ENCODE measurements at places on chromosomes 5 and 9.

- DNase-seq: no peak
Measured at GRCh38 chr5:33240558-33240957, 200.2 kb upstream of the TARS1 start.

DNA sequence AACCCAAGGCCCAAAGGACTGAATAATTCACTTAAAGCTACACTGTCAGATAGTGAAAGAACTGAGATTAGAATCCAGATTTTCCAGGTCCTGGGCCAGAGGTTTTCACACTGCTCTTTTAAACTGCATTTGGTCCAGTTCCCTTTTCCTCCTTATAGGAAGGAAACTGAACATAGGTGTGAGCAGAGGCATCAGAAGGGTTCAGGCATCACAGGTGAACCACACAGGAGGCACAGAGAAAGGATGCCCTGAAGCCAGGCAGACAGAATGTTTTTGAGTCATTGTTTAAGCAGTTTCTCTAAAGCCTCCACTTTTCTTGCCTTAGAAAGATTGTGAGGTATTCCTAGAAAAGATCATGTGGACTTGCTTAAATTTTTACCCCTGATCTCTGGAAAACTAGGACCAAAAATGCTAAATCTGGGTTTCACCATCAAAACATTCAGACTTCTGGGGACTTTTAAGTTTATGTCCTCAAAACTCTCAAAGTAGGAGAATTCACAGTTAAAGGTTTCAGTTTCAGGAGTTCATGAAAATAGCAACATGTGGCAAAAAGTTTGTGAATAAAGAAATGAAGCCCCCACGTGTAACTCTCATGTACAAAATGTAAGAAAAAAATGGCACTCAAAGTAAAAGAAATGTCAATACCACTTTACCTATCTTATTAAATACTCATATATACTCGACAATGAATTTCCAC, 386.1 kb downstream of the NTRK2 start:
- no peak for DNase-seq

DNA sequence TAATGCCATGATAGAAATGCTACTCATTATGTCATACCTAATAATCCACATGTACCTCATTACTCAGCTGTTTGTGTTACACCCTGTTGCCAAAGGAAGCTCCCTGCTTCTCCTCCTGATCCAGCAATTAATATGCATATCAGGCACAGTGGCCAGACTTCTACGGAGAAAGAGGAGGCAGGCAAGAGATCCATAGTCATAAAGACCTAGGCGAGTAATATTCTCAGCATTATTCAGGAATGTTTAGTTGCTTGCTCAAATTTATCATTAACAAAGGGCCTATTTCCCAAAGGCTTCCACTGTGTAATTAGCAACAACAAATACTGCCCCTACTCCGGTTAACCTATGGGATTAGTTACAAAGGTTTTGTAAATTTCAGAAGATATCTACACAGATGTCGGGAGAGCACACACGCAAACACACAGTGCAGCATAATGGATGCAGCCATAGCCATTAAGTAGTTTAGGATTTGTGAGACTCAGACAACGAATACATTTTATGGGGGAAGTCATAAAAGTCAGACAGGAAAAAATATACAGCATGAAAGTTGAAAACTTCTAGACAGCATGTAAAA, 192.6 kb downstream of the EFNA5 start:
- no peak for DNase-seq

DNA sequence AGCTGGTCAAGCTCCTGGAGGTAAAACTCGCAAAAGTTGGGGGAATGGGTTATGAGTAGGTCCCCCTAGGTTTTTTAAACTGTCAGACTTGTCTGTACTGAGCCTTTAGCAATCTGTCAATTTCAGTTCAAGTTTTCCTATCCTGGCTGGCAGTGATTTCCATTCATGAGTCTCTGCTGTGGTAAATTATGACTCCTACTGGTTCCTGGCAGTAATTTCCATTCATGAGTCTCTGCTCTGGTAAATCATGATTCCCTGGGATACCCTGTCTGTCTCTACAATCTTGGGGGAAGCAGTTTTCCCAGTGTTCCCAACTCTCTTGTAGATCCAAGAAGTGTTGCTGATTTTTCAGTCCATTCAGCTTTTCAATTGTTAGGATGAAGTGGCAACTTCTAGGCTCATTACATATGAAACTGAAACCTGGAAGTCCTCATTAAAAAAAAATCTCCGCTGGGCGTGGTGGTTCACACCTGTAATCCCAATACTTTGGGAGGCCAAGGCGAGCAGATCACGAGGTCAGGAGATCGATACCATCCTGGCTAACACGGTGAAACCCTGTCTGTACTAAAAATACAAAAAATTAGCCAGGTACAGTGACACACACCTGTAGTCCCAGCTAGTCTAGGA, 91.3 kb upstream of the GPBP1 start:
- no peak for DNase-seq

DNA sequence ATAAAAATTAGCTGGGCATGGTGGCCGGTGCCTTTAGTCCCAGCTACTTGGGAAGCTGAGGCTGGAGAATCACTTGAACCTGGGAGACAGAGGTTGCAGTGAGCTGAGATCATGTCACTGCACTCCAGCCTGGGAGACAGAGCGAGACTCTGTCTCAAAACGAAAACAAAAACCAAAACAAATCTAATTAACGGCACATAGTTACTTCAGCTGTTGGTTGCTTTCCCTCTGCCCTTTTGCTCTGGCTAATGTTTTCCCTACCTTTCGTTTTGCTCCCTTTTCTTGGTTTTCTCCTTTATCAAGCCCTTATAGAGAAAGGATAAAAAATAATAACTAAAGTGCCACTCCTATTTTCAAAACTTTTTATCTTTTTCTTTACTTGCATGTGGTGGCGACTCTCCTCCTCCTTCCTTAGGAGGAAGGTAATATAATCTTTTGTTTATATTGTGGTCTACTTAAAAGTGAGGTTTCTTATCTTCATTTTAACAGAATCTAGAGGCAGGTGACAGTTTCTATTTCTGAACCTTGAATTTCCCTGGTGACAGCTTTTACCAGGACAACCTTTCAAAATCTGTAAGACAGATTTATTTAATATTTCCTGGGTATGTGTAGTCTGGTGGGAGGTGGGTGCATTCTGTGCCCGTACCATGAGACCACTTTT, 125.4 kb downstream of the ARHGEF28 start:
- DNase-seq: no peak

- no peak for DNase-seq
Measured at GRCh38 chr5:68447136-68447929, 231.8 kb downstream of the PIK3R1 start.

GRCh38 chr5:126464959-126465358, 41.8 kb downstream of the GRAMD2B start:
- DNase-seq: no peak

GRCh38 chr5:159027504-159027903, 72.2 kb downstream of the EBF1 start:
- no peak for DNase-seq

- DNase-seq: no peak
Measured at GRCh38 chr9:110047955-110048402, 160.0 kb downstream of the C9orf152 start.

- no peak for DNase-seq
Measured at GRCh38 chr5:116256717-116257116, 171.9 kb downstream of the COMMD10 start.

DNA sequence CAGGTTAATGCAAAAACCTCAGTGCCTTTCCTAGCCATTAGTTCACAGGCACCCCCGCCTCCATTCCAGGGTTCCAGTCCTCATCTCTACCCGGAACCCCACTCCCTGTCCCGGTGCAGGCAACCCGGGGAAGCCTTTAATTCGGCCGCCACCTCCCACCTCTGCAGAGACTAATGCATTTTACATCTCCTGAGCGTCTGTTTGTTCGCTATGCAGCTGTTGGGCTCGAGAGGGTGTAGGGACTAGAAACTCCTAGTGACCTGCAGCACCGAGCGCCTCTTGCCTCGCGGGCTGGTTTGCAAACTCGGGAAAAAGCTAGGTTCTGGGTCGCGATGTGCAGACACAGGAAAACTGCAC, 3.6 kb downstream of the GDNF start:
- no peak for DNase-seq

GRCh38 chr9:116432051-116432450, 255.1 kb upstream of the TRIM32 start:
- no peak for DNase-seq

DNA sequence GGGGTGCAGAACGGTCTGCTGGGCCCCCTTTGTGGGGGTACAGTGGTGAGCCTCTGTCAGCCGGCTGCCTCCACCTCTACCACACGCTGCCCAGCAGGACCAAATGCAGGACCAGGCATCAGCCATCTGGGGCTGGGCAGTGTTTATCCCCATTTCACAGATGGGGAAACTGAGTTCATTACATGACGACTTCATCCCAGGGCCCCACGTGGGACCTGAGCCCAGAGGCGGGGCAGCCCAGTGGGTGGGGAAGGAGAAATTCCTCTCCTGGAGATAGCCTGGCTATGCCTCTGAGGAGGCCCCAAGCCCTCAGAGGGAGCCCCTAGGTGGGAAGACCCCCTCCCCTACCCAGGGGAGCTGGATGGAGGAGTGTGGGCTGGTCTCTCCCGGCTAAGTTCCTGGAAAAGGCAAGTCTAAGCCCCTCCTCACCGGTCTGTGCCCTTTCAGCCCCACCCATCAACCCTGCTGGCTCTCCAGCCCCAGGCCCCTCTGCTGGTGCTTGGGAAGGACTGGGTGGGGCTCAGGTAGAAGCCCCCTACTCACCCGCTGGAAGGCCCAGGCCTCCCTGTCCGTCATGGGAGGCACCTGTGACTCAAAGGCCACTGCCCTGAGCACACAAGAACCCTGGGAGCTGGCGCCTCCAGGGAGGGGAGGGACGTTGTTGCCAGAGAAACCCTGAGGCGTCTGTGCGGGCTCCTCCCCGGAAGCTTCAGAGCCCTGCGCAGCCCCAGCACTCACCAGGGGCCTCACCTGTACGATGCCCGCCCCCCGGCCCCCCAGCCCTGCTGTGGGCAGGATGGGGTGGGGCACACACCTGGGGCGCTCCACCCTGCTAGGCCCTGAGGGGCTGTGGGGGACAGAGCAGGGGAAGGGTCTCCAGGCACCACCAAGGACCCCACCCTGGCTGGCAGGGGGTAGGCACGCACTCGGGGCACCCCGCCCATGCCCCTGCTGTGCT, 7.4 kb upstream of the CCDC187 start:
- DNase-seq: no peak

GRCh38 chr9:126395439-126396212, 69.0 kb downstream of the MVB12B start:
- DNase-seq: no peak

DNA sequence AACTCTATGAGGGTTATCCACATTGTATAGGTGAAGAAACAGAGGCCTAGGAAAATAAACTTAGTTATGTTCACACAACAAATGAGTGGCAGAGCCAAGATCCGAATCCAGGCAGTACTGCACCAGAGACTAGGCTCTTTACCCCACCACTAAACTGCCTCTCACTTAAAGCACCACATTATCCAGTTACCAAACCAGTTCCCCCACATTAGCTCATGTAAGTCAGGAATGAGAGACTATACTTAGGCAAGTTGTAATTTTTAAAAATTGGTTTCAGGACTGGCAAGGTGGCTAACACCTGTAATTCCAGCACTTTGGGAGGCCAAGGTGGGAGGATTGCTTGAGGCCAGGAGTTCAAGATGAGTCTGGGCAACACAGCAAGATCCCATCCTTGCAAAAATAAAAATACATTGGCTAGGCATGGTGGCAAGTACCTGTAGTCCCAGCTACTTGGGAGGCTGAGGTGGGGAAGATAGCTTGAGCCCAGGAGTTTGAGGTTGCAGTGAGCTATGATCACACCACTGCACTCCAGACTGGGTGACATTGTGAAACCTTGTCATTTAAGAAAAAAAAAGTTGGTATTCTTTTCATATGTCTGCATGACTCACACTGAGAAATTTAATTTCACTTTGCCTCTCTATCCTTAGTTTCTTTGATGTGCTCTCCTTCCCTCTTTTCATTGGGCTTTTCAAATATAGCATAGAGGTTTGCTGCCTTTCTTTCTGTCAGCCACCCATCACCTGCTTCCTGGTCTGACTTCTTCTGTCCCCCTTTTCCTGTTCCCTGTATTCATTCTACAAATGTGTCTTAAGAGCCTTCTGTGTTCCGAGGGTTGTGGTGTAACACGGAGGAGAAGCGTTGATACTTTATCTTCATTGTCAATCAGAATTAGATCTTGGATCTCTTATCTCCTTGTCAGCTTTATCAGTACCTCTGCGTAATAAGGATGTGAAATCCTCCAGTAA, 64.7 kb downstream of the ERMP1 start:
- no peak for DNase-seq

GRCh38 chr5:43854697-43855292, 251.8 kb downstream of the NNT start:
- DNase-seq: no peak

- no peak for DNase-seq
Measured at GRCh38 chr5:115209279-115209678, 39.6 kb upstream of the TRIM36 start.

- no peak for DNase-seq
Measured at GRCh38 chr9:133963166-133963565, 29.0 kb downstream of the VAV2 start.
